Nephron progenitor cell (in vitro differentiated cells): ENCODE measurements at places on chromosomes 2 and 18.

- DNase-seq = no peak
- H3K4me1 ChIP-seq = peaks cover 3% of the 10 kb centered on the region
- peaks cover 4% of the 10 kb centered on the region for H3K36me3 ChIP-seq
Measured at GRCh38 chr2:113762377-113763118, 6.1 kb upstream of the SLC35F5 start.

DNA sequence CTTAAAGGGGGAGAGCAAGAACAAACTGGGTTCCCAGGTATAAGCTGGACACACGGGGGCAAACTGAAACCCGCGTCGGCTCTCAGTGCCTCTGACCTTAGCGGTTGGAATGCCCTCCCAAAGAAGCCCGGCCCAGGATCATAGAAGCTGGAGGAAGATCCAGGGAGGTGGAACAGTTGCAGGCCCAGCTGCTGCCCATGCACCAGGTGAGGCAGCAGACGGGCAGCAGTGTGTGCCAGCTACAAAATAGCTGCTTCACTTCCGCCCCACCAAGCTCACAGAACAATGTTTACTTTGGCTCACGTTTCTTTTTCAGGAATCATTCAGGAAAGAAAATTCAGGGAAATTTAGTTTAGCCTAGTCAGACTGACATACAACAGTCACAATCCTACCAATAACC is 3.9 kb upstream of the ERMN start:
- peaks cover 29% of the 10 kb centered on the region for H3K4me1 ChIP-seq
- H3K27ac ChIP-seq = no peak overlapping the region
- H3K36me3 ChIP-seq = no peaks in the 10 kb centered on the region
- DNase-seq = no peak
- H3K27me3 ChIP-seq = no peaks in the 10 kb centered on the region
- no peak overlapping the region for H3K4me3 ChIP-seq

- peaks cover 27% of the 10 kb centered on the region for H3K27me3 ChIP-seq
- no peaks in the 10 kb centered on the region for H3K36me3 ChIP-seq
- no peaks in the 10 kb centered on the region for H3K4me1 ChIP-seq
- no peak overlapping the region for H3K27ac ChIP-seq
- DNase-seq = peak; percentile 90
Measured at GRCh38 chr2:171574149-171574795, 52.0 kb downstream of the CYBRD1 start.

- H3K27ac ChIP-seq = no peak overlapping the region
- H3K4me3 ChIP-seq = no peak overlapping the region
- no peaks in the 10 kb centered on the region for H3K36me3 ChIP-seq
- H3K27me3 ChIP-seq = peaks cover 31% of the 10 kb centered on the region
- no peak for DNase-seq
Measured at GRCh38 chr2:112947374-112947773, 30.4 kb upstream of the IL36G start.

DNA sequence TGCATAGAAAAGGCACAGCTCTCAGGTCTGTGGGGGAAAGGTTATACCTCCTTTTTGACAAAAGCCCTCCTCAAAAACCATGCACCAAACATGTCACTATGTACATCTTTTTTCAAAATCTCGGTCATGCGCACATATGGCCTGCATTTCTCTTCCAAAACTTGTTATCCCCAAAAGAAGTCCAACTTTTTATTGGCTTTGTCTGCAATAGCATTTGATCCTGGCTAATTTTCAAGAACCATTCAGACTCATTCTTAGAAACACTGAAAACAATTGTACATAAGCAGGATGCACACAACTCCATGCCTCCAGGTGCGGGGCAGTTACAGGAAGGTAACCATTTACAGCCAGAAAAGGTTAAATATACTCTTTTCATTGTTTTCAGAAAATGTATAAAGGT is 21.9 kb downstream of the SERTAD2 start:
- no peak overlapping the region for H3K27ac ChIP-seq
- H3K4me1 ChIP-seq = peaks cover 87% of the 10 kb centered on the region
- peaks cover 38% of the 10 kb centered on the region for H3K36me3 ChIP-seq
- peaks cover 2% of the 10 kb centered on the region for H3K27me3 ChIP-seq
- no peak overlapping the region for H3K4me3 ChIP-seq

- no peaks in the 10 kb centered on the region for H3K4me1 ChIP-seq
- no peak for DNase-seq
- no peak overlapping the region for H3K27ac ChIP-seq
- H3K36me3 ChIP-seq = no peaks in the 10 kb centered on the region
- H3K27me3 ChIP-seq = peaks cover 6% of the 10 kb centered on the region
Measured at GRCh38 chr2:13638181-13638580, 921.4 kb downstream of the TRIB2 start.

DNA sequence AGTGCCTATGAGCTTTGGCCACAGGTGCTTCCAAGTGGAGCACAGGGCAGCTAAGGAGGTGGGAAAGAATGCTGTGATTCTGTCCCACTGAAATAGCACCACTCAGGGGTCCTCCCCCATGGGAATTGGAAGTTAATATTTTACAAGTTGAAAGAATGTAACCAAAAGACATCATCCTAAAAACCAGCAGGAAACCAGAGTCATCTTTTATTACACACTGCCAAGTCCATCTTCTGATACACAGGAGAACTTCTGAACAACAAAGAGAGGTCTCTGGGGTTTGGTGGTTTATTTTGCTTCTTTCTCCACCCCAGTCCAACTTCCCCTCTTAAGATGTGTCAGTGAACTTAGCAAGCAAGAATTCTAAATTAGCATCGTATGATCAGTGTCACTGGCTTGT is 47.7 kb downstream of the COLEC12 start:
- peaks cover 5% of the 10 kb centered on the region for H3K27me3 ChIP-seq
- no peak overlapping the region for H3K27ac ChIP-seq
- no peak for DNase-seq
- peaks cover 63% of the 10 kb centered on the region for H3K36me3 ChIP-seq
- no peak overlapping the region for H3K4me3 ChIP-seq

- no peak overlapping the region for H3K4me3 ChIP-seq
- peaks cover 4% of the 10 kb centered on the region for H3K27me3 ChIP-seq
- no peak overlapping the region for H3K27ac ChIP-seq
- H3K4me1 ChIP-seq = no peaks in the 10 kb centered on the region
- DNase-seq = no peak
Measured at GRCh38 chr2:159760326-159760725, 37.7 kb downstream of the CD302 start.

- H3K36me3 ChIP-seq = peaks cover 7% of the 10 kb centered on the region
- peaks cover 9% of the 10 kb centered on the region for H3K4me1 ChIP-seq
- H3K27me3 ChIP-seq = no peaks in the 10 kb centered on the region
- DNase-seq = no peak
- H3K4me3 ChIP-seq = no peak overlapping the region
- peak overlapping the region; percentile 49 for H3K27ac ChIP-seq
Measured at GRCh38 chr2:58107803-58108710, 61.5 kb downstream of the VRK2 start.

DNA sequence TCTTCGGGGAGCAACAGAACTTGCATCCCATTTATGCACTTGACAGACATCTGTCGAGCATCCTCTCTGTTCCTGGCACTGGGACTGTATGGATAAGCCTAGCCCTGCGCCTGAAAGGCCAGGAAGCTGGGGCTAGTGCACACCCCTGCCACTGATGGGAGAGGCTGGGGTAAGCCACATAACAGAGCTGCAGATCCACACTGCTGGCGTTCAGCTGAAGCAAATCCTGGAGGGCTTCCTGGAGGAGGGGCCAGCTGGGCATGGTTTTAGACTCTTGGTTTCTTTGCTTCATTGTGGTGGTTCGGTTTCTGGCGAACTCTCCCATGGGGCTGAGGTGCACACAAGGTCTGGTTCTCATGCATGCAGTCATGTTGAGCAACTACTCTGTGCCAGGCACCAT is 45.5 kb upstream of the FOSL2 start:
- H3K27me3 ChIP-seq = peaks cover 4% of the 10 kb centered on the region
- no peaks in the 10 kb centered on the region for H3K36me3 ChIP-seq
- H3K27ac ChIP-seq = no peak overlapping the region
- no peak for DNase-seq

GRCh38 chr2:157784169-157784822 is 91.8 kb downstream of the ACVR1 start:
- DNase-seq = no peak
- H3K36me3 ChIP-seq = peaks cover 20% of the 10 kb centered on the region
- no peaks in the 10 kb centered on the region for H3K27me3 ChIP-seq
- H3K4me1 ChIP-seq = peaks cover 15% of the 10 kb centered on the region
- H3K27ac ChIP-seq = no peak overlapping the region
- no peak overlapping the region for H3K4me3 ChIP-seq

- no peaks in the 10 kb centered on the region for H3K4me1 ChIP-seq
Measured at GRCh38 chr18:38491195-38491594, 925.6 kb upstream of the CELF4 start.

DNA sequence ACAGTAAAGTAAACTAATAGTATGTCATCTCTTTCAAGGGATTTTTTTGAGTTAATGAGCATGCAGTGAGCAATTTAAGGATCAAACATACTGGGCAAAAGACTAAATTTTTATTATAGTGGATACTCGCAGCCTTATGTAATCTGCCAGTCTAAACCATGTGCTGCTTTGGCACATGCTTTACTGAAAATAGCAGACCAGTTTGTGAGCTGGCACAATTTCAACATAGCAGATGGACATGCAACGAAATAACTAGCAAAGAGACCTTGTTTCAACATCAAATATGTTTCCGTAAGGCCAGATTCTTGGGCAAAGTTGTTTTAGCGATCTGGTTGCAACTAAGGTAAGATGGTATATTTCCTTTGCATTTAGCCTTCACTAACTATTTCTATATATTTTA is 807.3 kb downstream of the NR4A2 start:
- H3K27me3 ChIP-seq = peaks cover 4% of the 10 kb centered on the region
- H3K4me3 ChIP-seq = no peak overlapping the region
- no peak overlapping the region for H3K27ac ChIP-seq
- no peak for DNase-seq
- no peaks in the 10 kb centered on the region for H3K4me1 ChIP-seq
- H3K36me3 ChIP-seq = no peaks in the 10 kb centered on the region

DNA sequence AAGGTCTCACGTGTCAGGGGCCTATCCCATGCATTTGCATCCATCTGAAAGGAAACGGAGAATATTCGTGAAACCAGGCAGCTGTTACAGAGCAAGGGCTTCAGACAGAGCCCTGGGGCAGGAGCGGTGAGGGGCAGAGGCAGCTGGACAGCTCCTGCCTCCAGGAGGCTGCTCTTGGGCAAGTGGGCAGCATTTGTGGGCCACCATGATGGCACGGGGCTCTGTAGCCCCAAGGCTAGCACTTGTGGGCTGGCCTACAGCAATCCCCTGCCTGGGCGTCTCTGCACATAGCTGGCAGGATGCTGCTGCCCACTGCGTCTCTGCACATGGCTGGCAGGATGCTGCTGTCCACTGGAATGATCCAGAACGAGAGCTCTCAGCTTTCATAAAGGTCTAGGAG is 52.8 kb upstream of the PTMA start:
- H3K36me3 ChIP-seq = no peaks in the 10 kb centered on the region
- H3K27ac ChIP-seq = peak overlapping the region; percentile 64
- DNase-seq = no peak
- H3K4me1 ChIP-seq = peaks cover 7% of the 10 kb centered on the region
- peaks cover 22% of the 10 kb centered on the region for H3K27me3 ChIP-seq

- peaks cover 24% of the 10 kb centered on the region for H3K4me1 ChIP-seq
- no peaks in the 10 kb centered on the region for H3K36me3 ChIP-seq
- H3K27ac ChIP-seq = peak overlapping the region; percentile 11
- H3K4me3 ChIP-seq = no peak overlapping the region
- peaks cover 25% of the 10 kb centered on the region for H3K27me3 ChIP-seq
Measured at GRCh38 chr2:70928366-70928765, 7.3 kb upstream of the ATP6V1B1 start.

DNA sequence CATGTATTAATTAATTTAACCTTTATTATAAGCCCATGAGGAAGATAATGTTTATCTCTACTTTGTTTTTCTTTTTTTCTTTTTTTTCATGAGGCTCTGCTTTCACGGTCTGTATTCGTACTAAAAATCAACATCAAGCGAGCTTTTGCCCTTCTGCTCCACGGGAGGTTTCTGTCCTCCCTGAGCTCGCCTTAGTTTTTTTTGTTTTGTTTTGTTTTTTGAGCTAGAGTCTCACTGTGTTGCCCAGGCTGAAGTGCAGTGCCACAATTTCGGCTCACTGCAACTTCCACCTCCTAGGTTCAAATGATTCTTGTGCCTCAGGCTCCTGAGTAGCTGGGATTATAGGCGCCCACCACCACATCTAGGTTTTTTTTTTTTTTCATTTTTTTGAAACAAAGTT is 29.9 kb upstream of the BMPR2 start:
- no peak overlapping the region for H3K4me3 ChIP-seq
- no peak for DNase-seq
- no peaks in the 10 kb centered on the region for H3K4me1 ChIP-seq

DNA sequence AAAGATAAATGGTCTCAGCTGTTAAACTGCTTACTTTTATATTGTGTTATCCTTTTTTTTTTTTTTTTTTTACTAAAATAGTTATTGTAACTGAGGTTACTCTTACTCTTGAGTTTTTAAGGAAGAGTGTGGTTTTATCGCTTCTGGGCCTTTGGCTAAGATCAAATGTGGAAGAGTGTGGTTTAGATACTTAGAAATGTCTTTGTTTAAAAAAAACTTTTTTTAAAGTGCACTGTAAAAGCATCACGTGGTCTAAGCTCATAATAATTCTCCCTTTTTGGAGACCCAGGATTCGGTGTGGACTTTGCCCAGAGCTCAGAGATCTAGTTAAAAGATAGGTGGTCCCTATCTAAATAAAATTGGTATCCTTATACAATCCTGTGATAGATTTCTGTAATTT is 11.9 kb upstream of the OXER1 start:
- no peak overlapping the region for H3K4me3 ChIP-seq
- H3K27me3 ChIP-seq = peaks cover 4% of the 10 kb centered on the region
- H3K27ac ChIP-seq = no peak overlapping the region
- no peaks in the 10 kb centered on the region for H3K4me1 ChIP-seq
- DNase-seq = no peak

DNA sequence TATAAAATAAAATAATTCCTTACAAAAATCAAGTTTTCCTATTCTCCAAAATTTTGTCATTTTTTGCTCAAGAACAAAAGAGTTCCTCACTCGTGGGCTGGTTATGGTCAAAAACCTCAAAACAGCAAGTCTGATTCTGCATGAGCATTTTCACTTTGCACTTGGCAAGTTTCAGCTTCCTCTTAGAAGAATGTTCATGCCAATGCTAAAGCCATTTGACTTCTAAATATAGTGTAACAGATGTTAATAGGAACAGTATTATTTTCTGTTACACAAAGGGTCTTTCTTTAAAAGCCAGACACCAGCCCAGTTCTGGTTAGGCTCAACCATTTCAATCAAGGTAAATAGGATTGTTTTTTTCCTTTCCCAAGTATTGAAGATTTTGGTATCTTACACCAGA is 261.3 kb upstream of the CCDC68 start:
- H3K27me3 ChIP-seq = peaks cover 11% of the 10 kb centered on the region
- peaks cover 18% of the 10 kb centered on the region for H3K36me3 ChIP-seq
- DNase-seq = no peak
- H3K27ac ChIP-seq = no peak overlapping the region
